SW 1271 (cell line): ENCODE measurements at places on chromosomes 12 and 14.

DNA sequence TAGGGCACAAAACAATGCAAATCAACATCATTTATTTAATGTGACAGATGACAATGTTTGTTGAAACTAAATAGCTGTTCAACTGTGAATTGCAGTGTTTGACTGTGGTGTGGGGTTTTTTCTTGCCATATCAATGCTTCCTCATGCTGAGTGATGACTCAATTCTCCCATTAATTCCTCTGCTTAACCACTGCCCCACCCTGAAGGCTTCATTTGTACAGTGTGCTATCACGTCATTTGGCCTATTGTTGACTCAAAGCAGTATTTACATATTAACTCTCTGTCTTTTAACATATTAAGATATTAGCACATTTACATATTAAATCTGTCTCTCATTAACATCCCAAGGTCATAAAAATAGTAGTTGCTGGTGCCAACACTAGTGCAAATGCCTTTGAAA, 164.8 kb upstream of the NRXN3 start:
- no peak for DNase-seq

DNA sequence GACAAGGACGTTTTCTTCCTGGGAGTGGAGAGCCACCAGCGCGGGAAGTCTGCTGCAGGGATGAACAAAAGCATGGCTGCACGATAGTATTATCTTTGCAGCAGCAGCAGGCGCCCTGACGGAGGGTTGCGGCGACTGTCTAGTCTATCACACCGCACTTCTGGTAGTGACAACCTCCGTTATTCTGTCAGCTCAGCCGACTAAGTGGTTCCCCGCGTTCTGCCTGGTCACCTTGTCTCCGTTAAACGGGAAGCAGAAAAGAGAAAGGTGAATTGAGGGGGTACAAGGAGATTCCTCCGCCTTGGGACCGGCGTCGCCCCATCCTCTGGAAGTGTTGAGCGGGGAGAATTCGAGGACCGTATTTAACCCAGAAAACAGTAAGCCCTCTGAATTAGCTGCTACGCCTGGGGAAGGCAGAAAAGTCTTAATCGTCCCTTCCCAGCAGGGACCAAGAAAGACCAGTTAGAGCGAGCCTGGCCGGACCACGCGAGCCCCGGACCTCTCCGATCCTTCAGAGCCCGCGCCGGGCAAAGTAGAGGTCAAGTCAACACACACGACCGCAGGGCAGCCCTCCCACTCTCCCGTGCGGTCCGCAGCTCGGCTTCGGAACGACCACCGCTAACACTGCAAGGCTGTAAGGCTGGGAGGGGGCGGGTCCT, 536 bp upstream of the DAAM1 start:
- peak; percentile 38 for DNase-seq

- DNase-seq: no peak
Observed at GRCh38 chr12:127811988-127812387, 455.0 kb upstream of the TMEM132C start.

DNA sequence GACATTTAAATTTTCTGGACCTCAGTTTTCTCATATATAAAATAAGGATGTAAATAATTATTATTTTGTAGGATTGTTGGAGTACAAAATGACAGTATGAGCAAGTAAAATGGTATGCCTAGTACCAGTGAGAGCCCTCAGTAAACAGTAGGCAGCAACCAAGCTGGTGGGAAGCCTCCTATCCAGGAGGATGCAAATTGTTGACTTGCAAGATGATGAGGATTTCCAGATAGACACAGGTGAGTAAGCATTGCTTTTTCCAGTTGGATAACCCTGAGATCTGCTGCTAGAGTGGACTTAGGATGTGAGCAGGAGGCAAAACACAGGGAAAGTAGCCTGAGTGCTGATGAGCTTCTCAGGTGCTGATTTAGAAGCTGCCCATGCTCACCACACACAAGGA, 28.2 kb upstream of the AMIGO2 start:
- no peak for DNase-seq

GRCh38 chr12:68102163-68102562, 57.4 kb downstream of the IFNG start:
- no peak for DNase-seq

DNA sequence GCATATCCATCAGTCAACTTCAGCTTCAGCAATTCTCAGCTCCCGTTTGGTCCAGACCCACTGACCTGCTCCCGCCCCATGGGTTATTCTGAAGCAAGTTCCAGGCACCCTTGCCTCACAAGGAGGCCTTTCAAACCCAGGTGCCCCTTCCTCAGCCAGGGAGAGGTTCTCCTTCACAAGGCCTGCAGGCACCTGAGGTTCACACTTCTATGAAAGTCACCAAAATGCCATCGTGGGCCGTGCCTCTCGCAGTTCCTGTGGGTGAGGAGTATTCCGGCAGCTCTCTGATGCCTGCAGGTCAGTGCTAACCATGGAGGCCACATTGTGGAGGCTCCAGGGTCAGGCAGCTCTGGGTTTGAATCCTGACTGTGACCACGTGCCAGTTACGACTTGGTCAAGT, 40.2 kb upstream of the BCL7A start:
- no peak for DNase-seq

DNA sequence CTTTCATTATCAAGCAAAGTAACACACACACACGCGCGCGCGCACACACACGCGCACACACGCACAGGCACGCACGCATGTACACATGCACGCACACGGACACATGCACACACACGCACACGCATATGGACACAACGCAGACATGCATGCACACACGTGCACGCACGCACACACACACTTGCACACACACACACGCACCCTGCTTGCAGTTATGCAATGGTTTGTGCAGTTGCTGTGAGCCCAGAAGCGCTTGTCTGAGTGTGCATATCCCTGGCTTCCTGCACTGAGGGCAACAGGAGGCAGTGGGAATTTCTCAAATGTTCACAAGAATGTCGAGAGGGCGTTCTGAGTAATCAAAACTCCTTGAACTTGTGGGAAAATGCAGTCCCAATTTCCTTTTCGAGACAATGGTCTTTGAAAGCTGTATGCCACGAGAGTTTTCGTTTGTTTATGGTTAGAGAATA, 41.6 kb downstream of the NFKBIA start:
- no peak for DNase-seq

DNA sequence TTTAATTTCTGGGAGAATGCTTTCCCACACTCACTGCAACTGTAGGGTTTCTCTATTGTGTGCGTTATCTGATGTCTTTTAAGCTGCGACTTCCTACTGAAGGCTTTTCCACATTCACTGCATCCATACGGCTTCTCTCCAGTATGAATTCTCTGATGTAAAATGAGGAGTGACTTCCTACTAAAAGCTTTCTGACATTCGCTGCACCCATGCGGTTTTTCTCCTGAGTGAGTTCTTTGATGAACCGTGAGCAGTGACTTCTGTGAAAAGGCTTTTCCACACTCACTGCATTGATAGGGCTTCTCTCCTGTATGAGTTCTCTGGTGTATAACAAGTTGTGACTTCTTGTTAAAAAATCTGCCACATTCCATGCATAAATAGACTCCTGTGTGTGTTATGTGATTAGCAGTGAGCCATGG, 29.7 kb downstream of the ZNF605 start:
- no peak for DNase-seq

DNA sequence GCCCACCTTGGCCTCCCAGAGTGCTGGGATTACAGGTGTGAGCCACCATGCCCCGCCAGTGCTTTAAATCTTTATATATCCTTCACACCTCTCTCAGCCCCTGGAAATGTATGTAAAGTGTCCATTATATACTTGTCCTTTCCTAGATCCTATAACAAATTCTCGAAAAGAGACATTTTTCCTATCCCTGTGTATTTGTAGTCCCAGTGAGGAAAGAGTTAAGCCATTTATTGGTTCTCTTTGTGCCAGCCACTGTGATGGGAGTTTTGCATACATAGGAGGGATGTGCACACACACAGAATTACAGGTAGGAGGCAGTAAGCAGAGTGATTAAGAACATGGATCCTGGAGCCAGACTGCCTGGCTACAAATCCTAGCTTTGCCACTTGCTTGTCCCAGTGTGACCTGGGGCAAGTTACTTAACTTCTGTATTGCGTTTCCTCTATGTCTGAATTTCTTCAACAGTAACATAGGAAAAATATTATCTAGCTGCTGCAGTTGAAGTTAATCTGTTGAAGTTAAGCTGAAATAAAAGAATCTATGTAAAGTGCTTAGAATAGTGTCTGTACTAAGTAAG, 2.1 kb upstream of the RABGGTA start:
- no peak for DNase-seq

DNA sequence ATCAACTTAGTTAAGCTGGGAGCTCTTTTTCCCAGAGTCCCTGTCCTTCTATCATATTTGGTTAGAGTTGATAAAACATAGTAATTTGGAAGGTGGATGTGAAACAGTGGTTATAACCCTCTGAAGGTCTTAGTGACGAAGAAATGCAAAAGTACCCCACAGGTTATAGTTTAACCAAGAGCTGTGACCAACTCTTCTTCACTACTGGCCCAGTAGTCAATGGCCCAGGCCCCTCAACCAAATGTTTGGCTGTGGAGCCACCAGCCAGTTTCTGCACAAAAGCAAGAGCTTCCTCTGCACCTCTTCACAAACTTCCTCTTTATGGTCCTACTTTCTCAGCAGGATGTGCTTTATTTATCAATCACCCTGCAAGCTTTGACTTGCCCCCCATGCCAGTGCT, 132.6 kb downstream of the BMP4 start:
- DNase-seq: no peak

- DNase-seq: no peak
Observed at GRCh38 chr12:27048822-27049752, 26.7 kb downstream of the MED21 start.

DNA sequence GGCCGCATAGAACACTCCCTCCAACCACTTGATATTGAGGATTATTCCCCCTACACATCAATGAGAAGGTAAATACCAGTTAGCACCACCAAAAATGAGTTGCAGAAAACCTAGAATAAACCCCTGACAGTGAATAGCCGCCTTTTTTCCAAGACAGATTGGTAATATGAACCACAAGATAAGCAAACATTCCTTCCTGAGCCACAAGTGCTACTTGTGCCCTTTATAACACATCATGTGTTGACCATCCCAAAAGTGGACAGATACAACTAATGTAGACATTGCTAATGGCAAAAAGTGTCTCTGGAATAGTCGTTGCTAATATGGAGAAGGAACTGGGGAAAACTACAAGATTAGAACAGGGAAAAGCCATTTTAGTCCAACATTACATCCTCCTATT, 17.2 kb downstream of the NOXRED1 start:
- no peak for DNase-seq

DNA sequence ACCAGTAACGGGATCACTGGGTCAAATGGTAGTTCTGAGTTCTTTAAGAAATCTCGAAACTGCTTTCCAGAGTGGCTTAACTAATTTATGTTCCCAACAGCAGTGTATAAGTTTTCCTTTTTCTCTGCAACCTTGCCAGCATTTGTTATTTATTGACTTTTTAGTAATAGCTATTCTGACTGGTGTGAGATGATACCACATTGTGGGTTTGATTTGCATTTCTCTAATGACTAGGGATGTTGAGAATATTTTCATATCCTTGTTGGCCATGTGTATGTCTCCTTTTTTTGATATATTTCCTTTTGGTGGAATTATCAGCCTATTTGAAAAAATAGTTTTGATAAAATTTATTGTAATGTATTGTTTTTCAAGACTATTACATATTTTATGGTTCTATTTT, 701.2 kb upstream of the FBXO33 start:
- DNase-seq: no peak

DNA sequence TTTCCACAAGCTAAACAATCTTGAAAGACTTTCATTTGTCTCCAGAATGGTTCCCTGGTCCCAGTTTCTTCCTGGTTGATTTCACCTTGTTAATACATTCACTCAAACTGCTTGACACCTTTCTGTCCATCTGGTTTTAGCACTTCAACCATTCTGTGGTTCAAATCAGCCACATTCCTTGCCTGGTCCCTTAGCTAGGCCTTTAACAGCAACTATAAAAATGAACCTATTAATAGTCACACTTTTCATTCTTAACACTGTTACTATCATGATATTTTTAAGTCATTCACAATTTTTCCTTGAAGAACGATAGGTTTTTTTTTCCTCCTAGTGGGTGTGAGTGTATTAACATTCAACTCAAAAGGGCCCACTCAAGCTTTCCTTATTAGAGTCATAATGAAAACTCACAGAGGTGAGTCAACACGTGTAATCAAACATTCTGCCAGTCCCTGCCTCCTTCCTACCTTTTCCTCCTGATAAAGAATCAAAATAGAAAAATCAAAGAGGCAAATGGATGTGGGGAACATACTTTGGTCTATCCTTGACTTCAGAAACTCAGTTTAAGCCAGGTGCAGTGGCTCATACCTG, 34.4 kb upstream of the CCNT1 start:
- no peak for DNase-seq

DNA sequence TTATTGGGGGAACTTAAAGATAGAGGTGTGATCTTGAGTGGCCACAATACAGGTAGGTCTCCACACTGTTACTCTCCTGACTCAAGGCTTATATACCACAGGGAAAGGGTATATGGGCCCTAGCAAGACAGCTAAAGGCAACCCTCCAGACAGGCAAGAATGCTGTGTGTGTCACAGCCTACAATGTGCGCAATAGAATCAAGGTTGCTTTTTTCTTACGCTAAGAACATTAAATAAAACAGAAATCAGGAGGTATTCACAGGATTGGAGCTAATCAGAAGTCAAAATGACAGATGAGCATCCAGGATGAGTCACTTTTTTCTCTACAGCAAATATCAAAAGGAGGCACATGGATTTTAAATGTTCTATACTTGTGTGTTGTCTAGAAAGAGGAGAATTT, 1797.9 kb upstream of the SEL1L start:
- no peak for DNase-seq

DNA sequence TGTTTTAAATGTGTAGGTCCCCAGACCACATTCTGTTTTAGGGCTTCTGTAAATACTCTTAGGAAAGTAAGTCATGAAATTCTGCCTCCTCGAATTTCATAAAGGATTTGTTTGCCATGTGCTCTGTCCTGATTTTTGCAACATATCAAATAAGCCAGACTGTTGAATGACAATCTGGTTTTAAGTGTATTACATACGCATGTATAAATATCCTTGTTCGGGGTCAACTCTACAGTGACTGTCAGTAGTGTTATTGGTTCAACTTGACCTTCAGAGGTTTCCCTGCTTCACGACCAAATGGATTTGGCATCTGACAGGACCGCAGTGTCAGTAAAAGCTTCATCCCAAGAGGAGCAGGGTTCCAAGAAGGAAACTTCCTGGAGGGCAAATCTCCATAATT, 52.7 kb downstream of the PPM1A start:
- DNase-seq: no peak

- DNase-seq: no peak
Observed at GRCh38 chr14:36096090-36096489, 80.4 kb downstream of the PTCSC3 start.

- no peak for DNase-seq
Observed at GRCh38 chr14:24179961-24180796, 8.3 kb downstream of the REC8 start.

DNA sequence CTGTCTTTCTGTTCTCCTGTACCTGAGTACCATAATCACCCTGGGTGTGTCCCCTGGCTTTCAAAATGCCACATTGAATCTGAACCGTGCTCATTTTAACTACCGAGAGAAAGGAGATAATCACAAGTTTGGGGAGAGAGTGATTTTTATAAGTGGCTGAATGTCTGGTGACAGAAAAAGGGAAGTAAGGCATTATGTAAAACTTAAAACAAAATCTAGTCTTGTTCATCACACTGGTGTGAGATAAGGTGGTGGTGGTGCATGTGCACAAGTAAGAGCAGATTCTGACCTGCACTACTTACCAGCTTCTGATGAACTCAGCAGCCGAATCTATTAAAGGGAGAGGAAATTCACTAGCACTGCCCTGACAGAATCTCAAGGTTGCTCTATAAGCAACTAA, 56.3 kb downstream of the SPPL3 start:
- DNase-seq: no peak

GRCh38 chr12:105659355-105660075, 329.0 kb downstream of the C12orf75 start:
- no peak for DNase-seq

- DNase-seq: no peak
Observed at GRCh38 chr12:111386885-111387284, 18.0 kb upstream of the PHETA1 start.
